Activated CD8-positive, alpha-beta memory T cell treated with anti-CD3 and anti-CD28 coated beads, Interleukin-2, amount 10 ng/mL, durations not matched to agents 7 days and 5 days (primary cell): ENCODE measurements at places on chromosomes 2 and 18. TPM values are rescaled to one million over a fixed set of nuclear protein-coding genes. Genes with fewer than 3 reads are reported as not detected.
A peak's percentile ranks its signal among the peaks of the same experiment; 100 is the strongest.

The UPP2 gene
- not detected for total RNA-seq

The THUMPD2 gene
- 20.8 TPM for total RNA-seq

The CRYBA2 gene
- not detected for total RNA-seq

The HTR2B gene
- total RNA-seq, result not detected

The RBKS gene
- total RNA-seq, result 3.4 TPM

The AMER3 gene
- not detected for total RNA-seq

The SNORC gene
- total RNA-seq, result 1.8 TPM

The UGT1A5 gene
- not detected for total RNA-seq

The TWIST2 gene
- total RNA-seq, result not detected

DNA sequence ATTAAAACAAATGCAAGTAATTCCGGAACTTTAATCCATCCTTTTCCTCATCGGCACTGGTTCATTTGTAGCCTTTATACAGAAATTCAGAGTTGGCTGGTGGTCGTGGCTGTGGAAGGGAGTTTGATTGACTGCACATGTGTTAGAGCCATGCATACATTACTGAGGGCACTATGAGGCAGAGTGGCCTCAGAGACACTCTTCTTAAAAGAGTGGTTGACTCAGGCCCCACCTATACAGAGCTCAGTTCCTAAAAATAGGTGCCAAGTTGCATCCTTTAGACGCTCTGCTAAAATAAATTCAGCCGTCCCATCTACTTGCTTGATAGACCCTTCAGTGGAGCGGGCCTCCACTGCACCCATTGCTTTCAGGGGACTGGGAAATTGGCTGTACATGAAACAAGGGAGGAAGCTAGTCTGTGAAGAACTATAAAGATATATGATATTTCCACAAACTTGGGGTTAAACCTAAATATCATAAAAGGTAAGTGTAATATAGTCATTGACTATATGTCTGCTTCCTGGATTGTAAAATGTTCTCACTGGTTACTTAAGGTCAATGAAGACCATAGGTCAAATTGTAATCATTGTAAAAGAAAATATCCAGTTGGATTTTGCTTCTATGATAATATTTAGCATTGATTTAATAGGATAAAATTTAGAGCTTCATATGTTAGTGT, 298.9 kb downstream of the XIRP2 start:
- DNase-seq, result no peak

DNA sequence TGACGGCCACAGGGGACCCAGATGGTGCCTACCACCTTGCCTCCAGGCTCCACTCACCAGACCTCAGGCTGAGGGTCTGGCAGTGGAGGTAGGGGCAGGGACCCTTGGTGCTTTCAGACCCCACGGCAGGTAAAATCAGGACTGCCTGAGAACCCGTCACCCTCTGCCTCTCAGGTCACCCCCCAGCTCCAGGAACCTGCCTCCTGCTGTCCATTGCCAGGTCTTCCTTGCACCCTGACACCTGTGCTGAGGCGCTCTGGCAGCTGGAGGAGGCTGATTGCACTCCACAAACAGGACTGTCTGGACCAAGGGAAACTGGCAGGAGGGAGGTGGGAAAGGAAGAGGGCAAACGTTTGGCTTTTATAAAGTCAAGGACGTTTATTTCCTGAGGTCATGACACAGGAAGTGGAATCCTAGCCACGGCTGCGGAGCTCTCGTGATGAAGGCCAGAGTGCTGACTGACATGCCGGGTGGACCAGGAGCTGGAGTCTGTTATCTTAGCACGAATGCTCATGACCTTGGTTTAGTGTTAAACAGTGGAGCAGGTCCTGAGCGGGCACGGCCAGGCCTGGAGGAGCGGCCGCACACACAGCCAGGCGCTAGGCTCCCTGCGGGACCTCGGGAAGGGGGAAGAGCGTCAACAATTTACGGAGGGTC, 40.5 kb downstream of the ANO7 start:
- no peak for DNase-seq

- no peak for DNase-seq
These were observed 5.0 kb upstream of the FAM171B start for GRCh38 chr2:186688813-186689212.

DNA sequence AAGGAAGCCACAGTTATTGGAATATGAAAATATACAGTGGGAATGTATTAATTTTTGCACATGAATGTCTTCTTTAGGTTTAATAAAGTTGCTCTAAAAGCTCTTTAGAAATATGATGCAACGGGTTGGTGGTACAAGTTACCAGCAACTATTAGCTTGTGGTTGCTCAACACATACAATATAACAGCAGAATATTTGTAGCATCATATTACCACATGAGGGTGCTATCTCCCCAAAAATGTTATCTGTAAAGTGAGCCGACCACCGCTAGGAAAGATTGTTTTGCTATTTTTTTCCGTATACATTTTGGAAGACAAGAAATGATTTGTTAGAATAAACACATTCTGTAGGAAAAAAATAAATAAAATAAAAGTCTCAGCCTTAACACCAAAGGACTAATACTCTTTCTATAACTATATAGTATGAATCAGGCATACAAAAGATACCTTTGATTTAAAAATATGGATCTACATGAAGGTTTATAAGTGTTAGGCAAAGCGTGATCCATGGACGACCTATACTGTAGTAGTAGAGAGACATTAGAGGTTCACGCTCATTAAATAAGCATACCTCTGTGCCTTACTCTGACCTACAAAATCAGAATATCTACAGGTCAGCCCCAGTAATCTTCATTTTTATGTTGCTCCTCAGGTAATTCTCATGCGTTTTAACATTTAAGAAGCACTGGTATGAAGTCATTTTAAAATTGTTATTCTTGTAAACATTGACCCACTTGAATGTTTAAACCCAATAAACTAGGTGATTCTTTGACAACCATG, 1110.6 kb upstream of the ACVR2A start:
- no peak for DNase-seq

DNA sequence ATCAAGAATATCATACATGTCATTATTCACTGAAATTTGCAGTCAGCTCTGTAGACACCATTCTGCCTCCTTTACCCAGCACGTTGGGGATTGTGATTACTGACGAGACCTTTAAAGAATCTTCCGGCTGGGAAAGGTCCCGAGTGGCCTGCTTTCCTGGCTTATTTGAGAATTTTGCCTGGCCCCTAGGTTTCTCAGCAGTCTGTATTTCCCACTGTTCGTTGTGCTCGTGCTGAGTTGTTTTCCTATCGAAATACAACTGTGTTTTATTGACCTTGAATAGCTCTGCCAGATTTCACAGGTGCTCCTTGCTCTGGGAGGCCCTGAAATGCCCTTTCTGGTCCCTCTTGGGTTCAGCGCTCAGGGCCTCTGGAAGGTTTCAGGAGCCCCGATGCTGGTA, 94.9 kb downstream of the AGAP1 start:
- no peak for DNase-seq

DNA sequence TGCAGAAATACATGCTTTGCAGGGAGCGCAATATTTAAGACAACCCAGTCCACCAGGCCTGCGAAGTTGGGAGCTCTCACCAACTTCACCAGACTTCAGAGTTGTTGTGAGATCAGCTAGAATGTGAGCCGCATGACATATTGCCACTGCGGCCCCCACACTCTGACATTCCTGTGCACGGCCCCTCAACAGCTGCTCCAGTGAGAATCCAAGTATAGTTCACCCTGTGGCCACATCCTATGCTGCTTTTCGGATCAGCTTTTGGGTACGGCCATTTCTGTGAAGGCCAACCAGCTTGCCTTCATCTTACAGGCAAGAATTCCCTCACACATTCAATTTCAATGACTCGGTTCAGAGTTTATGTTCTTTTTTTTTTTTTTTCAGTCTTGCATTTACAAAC, 177.8 kb downstream of the SOX11 start:
- no peak for DNase-seq

- DNase-seq, result no peak
These were observed 204.5 kb downstream of the SLC4A3 start for GRCh38 chr2:219831957-219832356.

DNA sequence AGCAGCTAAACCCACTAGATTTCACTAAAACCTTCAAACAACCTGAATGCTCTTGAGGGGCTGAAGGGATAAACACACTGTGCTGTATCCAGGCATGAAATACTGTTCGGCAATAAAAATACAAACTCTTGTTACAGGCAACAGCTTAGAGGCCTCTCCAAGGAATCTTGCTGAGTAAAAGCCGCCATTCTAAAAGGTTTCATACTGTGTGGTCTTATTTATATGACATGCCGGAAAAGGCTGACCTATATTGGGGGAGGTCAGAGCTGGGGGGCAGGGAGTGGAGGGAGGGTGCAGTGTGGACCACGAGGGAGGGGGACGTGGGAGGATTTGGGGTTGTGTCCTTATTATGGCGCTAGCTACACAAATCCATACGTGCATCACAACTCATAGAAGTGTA, 136.2 kb downstream of the MBP start:
- no peak for DNase-seq

DNA sequence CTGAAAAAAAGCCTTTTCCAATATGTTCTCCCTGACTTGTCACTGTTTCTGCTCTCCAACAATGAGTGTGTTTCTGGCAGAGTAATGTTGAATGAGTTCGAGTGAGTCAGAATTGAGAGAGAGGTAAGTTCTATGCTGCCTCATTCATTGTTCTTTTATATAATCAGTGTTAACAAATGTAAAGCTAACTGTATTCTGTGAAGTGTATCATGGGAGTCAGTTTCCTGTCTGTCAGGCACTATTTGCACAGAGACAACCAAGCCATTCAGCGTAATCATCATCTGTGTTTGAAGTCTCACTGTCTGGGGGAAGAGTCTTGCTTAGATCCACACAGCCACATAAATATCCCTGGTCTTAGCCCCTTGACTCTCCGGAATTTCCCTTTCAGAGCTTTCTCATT, 22.0 kb upstream of the UPP2 start:
- DNase-seq, result no peak

GRCh38 chr2:185306119-185306518, 432.5 kb upstream of the FSIP2 start:
- DNase-seq, result no peak

DNA sequence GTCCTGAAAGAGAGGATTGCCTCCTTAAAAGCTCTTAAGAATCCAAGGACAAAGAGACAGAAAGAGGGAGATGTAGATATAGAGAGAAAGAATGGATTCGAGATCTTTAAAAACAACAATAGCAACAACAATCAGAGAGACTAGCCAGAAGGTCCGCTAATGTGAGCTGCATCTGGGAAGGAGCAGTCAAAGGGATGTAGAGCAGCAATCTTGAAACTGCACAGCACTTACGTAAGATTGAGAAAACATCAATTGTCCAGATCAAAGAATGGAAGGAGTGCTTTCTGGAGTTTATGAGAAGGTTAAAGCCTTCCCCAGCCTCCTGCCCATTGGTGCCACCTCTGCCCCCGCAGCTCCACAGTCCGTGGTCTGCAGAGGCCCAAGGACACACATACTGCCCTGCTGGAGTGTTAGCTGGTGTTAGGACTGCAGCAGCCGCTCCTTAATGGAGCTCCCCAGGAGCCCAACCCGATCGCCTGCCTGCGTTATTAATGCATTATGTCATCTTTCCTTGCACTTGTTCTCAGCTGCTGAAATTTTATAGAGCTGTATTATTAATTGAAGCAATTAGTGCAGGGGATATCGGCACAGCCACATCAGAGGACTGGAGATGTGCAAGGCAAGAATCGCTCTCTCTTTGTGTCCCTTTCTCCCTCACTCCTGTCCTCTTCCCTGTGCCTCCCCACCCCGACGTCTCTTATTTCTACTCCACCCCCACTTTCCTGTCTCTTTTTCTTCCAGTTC, 94.2 kb upstream of the STPG4 start:
- no peak for DNase-seq

- DNase-seq, result no peak
These were observed 182.3 kb downstream of the LOXHD1 start for GRCh38 chr18:46474487-46475389.

DNA sequence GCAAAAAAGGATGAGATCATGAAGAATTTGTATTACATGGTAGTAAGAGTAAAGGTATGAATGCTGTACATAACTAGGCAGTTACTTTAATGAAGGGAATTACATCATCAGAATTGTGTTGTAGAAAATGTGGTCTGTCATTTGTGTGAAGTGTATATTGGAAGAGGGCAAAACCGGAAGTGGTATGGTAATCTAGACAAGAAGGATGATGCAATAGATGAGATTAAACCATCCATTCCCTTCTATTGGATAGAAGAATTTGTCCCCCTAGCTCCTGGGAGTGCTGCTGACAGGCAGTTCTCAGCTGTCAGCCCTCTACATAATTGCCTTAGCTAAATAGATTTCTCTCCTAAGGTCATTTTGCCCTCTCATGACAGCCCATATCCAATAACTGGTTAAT, 55.9 kb upstream of the BARD1 start:
- DNase-seq, result no peak

DNA sequence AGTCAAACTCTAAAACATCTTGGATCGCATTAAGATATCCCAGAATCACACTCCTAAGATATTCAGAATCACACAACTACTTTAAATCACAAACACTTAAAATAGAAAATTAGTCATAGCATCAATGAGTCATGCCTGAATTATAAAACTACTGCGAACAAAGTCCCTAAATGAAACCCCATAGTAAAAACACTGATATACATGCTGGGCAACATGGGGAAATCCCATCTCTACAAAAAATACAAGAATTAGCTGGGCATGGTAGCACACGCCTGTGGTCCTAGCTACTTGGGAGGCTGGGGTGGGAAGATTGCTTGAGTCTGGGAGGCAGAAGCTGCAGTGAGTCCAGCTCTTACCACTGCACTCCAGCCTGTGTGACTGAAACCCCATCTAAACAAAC, 101.7 kb downstream of the COBLL1 start:
- no peak for DNase-seq

DNA sequence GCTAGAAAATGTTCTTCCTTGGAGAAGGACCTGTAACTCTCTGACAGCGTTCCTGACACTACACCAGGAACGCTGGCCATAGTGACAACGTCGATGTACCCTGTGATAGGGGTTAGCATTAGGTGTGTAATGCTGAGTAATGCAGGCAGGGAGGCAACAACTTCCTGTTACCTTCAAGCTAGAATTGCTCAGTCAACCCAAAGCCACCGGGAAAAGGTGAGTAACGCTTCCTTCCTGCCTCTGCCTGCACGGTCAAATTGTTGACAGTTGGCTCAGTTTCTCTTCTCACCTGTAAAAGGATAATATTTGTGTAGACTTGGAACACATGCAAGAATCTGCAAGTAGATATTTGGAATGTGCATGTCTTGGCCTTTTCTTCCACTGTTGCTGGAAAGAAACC, 12.7 kb downstream of the FAM110C start:
- DNase-seq, result peak; percentile 87

DNA sequence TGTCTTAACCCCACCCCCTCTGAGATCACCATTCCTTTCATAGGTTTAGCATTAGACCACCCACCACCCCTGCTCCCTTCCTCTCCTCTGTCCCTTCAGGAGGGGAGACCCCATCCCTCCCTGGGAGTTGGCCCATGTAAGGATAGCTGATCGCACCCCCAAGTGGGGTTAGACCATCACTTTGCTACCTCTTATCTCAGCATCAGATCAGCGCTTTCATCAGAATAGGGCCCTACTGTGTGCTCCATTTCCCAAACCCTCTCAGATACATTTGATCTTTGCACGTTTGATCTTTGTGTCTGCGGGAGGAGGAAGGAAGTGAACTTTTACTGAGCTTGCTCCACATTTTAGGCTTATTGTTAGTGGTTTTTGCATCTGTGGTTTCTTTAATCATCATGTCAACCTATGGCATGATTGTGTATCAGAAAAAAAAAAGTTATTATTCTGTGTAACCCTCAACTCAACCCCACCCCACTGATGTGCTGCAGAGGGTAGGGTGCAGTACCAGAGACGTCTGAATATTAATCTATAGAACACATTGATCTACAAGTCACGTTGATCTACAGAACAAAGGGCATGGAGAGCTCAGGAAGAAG, 81.2 kb downstream of the PDCL3 start:
- no peak for DNase-seq
